ENCODE measurements at places on chromosomes 3 and 15. TPM values are rescaled to one million over a fixed set of nuclear protein-coding genes. Genes with fewer than 3 reads are reported as not detected.

GRCh38 chr3:100260081-100260684 lies 609 bp upstream of the TBC1D23 start:
- peaks cover 37% of the 10 kb centered on the region for H3K4me1 ChIP-seq
- H3K36me3 ChIP-seq: no peaks in the 10 kb centered on the region
- no peaks in the 10 kb centered on the region for H3K27me3 ChIP-seq
- peak overlapping the region; percentile 93 for H3K27ac ChIP-seq
- peak overlapping the region; percentile 97 for H3K4me3 ChIP-seq

GRCh38 chr3:108415661-108416060 lies 94.7 kb downstream of the MYH15 start:
- H3K27me3 ChIP-seq: no peaks in the 10 kb centered on the region
- H3K36me3 ChIP-seq: no peaks in the 10 kb centered on the region
- no peak overlapping the region for H3K27ac ChIP-seq
- no peak overlapping the region for H3K4me3 ChIP-seq

DNA sequence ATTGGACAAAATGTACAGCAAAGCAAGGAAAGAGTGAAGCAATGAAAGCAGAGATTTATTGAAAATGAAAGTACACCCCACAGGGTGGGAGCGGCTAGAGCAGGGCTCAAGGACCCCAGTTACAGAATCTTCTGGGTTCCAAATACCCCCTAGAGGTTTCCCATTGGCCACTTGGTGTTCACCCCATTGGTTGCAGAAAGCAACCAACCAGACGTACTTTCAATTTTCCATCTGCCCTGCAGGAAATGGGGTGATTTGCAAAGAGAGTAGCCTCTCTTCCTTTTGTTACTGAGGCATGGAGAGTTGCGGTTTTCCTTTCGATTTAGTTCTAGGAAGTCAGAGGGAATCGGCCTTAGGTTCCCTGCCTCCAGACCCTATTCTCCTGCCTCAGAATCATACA lies 2.4 kb downstream of the PML start:
- no peak overlapping the region for H3K4me3 ChIP-seq
- H3K27ac ChIP-seq: peak overlapping the region; percentile 94
- peaks cover 46% of the 10 kb centered on the region for H3K4me1 ChIP-seq
- no peak for DNase-seq

SLC6A20 gene
- not detected for total RNA-seq

DNA sequence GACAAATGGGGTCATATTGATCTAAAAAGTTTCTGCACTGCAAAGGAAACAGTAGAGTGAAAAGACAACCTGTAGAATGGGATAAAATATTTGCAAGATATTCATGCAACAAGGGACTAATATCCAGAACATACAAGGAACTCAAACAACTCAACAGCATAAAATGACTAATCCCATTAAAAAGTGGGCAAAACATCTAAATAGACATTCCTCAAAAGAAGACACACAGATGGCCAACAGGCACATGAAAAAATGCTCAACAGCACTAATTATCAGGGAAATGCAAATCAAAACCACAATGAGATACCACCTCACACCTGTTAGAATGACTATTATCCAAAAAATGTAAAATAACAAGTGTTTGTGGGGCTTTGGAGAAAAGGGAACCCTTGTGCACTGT lies 8.8 kb downstream of the SLC12A8 start:
- H3K4me3 ChIP-seq: no peak overlapping the region
- no peaks in the 10 kb centered on the region for H3K36me3 ChIP-seq
- DNase-seq: no peak

DNA sequence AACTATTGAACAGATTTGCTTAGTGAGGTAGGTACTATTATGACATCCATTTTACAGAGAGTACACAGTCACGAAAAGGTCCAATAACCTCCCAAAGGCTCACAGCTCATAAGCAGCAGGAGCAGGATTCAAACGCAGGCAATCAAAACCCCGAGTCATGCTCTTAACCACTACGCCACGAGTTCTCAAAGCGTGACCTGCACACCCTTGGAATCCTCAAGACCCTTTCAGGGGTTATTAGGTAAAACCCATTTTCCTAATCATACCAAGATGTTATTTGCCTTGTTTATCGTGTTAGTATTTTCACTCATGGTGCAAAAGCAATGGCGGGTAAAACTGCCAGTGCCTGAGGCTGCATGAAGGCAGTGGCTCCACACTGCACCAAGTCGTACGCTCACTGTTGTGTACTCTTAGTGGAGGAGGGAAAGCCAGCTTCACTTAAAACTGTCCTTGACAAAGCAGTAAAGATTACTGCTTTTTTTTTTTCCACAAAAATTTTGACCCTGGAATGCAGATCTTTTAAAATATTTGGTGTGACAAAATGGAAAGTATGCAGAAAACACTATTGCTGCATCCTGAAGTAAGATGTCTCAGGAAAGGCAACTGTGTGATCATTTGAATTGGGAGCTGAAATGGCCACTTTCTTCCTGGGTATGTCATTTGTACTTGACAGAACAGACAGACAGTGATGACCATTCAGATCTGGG lies 96.1 kb downstream of the IGF2BP2 start:
- H3K4me3 ChIP-seq: no peak overlapping the region
- H3K36me3 ChIP-seq: no peaks in the 10 kb centered on the region
- no peak overlapping the region for H3K27ac ChIP-seq

DNA sequence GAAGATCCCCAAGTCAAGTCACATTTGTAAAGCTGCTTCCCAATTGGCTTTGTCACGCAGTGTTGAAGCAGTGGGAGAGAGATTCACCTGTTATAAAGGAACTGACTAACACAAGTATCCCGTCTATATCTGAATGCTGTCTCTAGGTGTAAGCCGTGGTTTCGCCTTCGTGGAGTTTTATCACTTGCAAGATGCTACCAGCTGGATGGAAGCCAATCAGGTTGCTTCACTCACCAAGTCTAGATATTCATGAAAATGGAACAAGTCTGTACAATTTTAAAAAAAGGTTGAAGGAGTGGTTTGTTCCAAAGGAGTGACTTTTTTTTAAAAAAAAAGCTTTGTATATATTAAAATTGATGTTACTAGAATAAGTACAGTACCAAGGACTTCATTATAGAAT lies 11.7 kb downstream of the RBM5 start:
- DNase-seq: no peak
- H3K27me3 ChIP-seq: no peaks in the 10 kb centered on the region
- H3K27ac ChIP-seq: no peak overlapping the region
- H3K4me1 ChIP-seq: no peaks in the 10 kb centered on the region
- no peak overlapping the region for H3K4me3 ChIP-seq
